Spinal cord (tissue), 10 donors: ENCODE measurements at places on chromosomes 1 and 21.

DNA sequence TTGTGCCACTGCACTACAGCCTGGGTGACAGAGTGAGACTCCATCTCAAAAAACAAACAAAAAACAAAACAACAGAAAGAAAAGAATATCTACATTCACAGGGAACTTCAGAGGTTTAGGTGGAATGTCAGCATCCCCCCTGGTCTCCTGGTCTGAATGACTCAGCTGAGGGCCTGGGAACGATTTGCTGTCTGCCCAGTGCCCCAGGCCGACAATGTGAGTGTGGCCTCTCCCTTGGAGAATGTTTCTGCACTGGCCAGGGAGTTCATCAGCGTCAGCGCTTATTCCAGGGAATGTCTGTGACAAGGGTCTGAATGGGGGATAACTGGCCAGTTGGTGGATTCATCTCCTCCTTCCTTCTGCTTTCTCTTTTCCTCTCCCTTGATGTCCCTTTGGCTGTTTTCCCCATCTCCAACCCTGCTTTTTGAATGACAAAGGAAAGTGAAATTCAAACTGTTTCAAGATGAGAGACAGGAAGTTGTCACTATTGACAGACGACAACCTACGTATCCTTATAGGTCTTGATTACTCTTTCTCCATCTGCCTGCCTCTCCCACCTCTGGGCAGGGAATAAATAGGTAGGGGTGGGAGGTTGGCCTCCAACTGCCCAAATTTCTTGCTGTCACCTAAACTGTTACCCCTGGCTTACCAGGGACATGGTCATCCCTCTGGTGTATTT is 213.1 kb downstream of the HHAT start:
- DNase-seq, result no peak

DNA sequence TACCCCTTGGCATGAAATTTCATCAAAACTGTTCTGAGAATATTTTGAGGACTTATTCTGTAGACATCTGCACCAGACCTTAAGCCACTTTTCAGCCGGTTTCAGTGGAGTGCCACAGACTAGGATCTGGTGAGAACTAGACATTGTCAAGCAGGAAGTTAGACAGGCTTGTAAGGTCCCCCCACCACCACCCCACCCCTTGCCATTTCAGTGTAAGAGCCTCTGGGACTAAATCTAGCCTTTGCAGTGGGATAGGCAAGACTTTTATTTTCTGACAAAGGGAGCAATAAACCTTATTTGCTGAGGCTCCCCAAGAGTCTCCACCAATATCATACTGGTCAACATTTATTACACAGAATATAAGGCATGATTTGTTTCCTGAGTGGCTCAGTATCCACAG is 77.9 kb upstream of the EXO1 start:
- no peak for DNase-seq

DNA sequence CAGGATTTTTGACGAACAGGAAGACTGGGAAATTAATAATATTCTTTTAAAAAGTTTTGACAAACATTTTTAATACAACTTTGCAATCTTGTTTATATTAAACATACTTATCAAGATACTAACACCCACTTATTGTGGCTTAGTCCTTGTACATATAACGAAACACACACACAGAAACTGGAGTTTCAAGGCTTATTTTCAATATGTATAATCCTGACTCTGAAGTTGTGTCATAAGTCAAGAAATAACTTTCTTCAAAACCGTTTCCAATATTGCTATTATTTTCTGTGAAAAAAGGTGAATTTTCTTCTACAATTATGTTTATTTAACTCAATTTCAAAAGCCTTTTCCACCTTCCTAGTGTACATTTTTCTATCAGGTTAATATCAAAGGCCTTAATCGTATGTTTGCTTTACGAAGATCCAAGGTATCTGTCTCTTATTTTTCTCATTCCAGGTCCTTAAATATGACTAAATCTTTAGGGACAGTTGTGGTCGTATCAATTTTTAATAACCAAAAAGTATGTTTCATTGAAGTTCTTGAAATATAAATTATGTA is 1.8 kb downstream of the CDKN2C start:
- no peak for DNase-seq

DNA sequence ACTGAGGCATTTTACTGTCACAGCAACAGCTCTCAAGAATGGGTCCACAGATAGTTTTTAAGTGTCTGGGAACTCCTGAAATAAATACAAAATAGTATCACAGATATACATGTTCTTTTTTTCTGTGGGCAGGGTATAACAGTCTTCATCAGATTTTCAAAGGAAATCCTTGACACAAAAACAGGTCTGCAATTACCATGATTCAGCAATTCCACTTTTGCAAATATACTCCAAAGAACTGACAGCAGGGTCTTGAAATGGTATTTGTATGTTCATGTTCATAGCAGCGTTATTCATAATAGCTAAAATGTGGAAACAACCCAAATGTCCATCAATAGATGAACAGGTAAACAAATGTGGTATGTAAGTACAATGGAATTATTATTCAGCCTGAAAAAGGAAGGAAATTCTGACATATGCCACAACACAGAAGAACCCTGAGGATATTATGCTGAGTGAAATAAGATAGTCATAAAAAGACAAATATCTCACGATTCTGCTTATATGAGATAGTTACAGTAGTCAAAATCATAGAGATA is 85.0 kb downstream of the EPS15 start:
- no peak for DNase-seq

DNA sequence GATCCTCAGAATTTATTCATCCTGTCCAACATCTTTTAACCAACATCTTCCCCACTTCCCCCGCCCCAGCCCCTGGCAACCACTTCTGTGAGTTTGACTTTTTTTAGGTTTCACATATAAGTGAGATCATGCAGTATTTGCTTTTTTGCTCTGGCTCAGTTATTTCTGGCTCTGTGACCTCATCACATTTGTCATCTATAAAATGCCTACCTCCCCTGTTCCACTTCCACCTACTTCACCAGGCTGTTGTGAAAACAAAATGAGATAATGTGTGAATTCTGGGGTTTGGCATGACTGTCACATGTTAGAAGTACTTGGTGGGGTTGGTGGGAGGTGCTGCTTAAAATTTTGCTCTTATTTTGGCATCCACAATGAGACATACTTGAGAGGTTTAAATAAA is 18.4 kb downstream of the HHAT start:
- no peak for DNase-seq

- DNase-seq, result no peak
Measured at GRCh38 chr1:68085752-68086151, 35.3 kb upstream of the DIRAS3 start.

GRCh38 chr1:231236208-231236591 is 4.8 kb upstream of the GNPAT start:
- no peak for DNase-seq

GRCh38 chr1:32984455-32985171 is 20.0 kb upstream of the RNF19B start:
- peak; percentile 60 for DNase-seq

- peak; percentile 43 for DNase-seq
Measured at GRCh38 chr1:197841883-197842553, 60.4 kb upstream of the C1orf53 start.

GRCh38 chr1:231763456-231763855 is 136.9 kb downstream of the DISC1 start:
- DNase-seq, result no peak

GRCh38 chr1:100955322-100955721 is 59.4 kb downstream of the SLC30A7 start:
- no peak for DNase-seq

DNA sequence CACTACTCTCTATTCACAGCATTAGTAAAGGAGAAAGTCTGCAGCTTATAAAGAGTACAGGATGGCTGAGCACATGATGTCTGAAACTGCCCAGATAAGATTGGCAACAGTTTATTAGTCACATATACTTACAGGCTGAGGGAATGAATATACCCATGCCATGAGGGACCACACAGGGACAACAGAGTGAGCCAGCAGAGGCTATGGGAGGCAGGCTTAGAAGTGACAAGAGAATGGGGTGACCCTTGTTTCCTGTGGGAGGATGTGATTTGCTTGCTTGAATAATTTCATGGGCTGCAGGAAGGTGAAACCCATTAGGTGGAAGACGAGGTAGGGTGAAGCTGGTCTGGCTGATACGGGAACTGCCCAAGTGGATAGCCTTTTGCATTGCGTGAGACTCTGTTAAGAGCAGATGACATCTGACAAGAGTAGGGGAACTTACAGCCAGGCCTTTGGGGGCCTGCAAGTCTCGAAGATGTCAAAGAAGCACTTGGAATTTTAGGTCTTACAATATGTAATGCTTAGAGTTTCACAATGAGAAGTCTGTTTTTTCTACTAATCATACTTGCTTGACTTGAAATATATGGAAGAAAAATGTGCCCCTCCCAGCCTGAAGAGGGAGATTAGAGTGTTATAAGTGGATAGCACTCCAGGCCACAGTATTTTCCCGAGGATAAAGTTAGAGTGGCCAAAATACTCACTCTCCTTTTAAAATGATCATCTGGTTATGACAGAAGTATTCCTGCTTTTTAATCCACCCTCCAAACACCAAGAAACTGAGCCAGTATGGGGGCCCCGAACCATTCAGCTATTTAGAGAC is 34.6 kb upstream of the TNFSF4 start:
- DNase-seq, result no peak

DNA sequence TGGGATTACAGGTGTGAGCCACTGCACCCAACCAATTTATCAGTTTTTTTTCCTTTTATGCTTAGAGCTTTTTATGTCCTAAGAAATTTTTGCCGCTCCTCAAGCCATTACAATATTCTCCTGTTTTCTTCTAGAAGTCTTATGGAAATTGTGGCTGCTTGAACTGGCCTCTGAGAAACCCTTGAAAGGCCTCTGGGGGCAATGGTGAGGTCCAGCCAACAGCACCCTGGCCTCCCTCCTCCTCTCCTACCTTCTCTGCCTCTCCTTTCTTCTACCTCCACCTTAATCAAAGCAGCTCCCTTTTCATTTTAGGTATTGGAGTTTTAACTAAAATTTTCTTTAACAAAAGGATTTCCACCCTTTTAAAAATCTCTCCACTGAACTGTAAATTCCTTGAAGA is 24.5 kb upstream of the RGS16 start:
- DNase-seq, result no peak

- no peak for DNase-seq
Measured at GRCh38 chr1:3507636-3508275, 53.3 kb downstream of the ARHGEF16 start.

DNA sequence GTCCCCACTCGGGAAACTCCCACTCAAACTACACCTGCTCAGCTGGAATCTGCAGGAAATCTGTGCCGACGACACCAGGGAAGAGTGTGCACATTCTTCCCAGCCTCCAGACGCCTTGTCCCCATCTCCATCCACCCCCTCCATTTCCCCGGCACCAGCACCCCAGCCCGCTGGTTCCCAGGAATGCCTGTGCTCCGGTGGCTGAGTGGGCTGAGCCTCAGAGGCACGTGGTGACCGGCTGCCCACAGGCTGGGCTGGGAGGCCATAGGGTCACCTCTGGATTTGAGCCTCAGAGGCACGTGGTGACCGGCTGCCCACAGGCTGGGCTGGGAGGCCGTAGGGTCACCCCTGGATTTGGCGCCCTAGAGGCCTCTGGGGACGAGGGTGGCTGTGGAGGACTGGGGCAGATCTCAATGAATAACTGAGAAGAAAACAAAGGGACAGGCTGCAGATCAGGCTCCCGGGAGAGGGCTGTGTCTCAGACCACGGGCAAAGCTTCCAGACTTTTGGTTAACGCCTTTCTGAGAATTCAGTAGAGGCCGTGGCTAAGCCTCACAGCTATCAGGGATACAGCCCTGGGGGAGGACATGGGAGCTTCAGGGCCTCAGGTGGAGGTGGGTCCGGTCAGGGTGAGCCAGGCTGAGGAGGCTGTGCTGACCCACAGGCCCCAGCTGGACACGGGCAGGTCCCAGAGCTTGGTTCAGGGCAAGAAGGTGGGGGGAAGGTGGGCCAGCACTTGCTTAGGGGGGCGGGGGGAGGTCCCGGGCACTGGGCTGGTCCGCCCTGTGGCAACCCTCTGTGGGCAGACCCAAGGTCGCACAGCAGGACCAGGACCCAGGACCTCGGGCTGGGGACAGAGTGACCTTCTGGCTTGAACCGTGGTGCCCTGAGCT is 17.3 kb upstream of the TTLL10 start:
- no peak for DNase-seq

GRCh38 chr1:199377211-199377610 is 650.3 kb upstream of the NR5A2 start:
- DNase-seq, result no peak

DNA sequence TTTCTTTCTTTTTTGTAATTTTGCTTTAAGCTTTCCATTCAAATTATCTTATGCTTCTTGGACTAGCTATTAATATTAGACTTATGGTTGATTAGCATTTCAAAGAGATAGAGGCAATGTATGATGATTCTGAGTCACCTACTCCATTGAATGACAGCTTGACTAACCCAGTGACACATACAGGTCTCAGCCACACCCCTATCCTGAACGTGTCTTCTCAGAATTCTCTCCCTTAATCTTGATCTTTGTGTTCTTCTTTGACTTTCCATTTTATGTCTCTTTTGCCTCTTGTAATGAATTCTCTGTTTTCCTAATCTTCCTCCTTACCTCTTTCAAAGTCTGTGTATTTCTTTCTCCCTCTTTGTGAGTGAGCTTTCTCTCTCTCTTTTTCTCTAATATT is 241.1 kb downstream of the PDE4B start:
- no peak for DNase-seq

- DNase-seq, result no peak
Measured at GRCh38 chr1:161379071-161379470, 11.4 kb upstream of the CFAP126 start.

DNA sequence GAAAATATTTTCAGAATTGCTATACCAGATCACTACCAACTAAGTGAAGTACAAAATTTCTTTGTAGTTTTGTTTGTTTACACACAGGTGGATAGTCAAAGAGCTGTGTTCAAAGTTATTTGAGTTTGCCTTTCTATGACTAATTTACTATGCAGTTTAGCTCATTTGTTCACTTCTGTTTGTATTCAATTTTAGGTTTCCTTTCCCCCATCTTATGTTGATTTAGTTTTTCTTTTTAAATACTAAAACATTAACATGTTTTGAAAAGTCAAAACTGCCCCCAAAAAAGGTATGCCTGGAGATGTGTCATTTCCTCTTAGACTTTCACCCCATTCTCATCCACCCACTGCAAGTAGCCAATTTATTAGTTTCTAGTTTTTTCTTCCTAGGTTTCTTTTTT is 18.7 kb upstream of the RIPPLY3 start:
- DNase-seq, result no peak

DNA sequence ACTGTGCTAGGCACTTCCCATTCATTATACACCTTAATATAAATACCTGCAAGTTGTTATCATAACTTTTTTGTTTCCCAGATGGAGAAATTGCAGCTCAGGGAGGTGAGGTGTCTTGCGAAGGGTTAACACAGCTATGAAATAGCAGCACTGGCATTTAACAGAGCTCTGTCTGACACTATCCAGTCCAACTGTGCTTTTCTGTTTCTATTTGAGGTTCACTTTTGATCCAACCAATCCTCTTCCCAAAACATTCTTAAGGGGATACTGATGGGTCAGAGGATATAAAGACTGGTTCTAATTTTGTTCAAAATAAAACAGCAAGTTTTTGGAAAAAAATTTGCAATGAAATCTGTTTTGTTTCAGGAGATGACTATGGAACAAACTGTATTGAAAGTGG is 46.5 kb upstream of the C8B start:
- no peak for DNase-seq
